ENCODE measurements at places on chromosomes 2 and 18.

GRCh38 chr2:236505648-236506047 lies 64.0 kb upstream of the ACKR3 start:
- DNase-seq: no peak

GRCh38 chr2:71792926-71793761 lies 339.8 kb downstream of the DYSF start:
- no peak for DNase-seq

GRCh38 chr18:5239447-5239846 lies 42.4 kb upstream of the AKAIN1 start:
- no peak for DNase-seq

- no peak for DNase-seq
Measured at GRCh38 chr18:6505498-6505875, 90.8 kb upstream of the L3MBTL4 start.

DNA sequence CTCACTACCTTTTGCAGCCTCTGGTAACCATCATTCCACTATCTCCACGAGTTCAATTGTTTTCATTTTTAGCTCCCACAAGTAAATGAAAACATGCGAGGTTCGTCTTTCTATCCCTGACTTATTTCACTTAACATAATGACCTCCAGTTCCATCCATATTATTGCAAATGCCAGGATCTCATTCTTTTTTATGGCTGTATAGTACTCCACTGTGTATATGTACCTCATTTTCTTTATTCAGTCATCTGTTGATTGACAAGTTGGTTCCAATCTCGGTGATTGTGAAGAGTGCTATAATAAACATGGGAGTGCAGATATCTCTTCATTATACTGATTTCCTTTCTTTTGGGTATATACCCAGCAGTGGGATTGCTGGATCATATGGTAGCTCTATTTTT lies 16.9 kb downstream of the IL1RN start:
- no peak for DNase-seq

DNA sequence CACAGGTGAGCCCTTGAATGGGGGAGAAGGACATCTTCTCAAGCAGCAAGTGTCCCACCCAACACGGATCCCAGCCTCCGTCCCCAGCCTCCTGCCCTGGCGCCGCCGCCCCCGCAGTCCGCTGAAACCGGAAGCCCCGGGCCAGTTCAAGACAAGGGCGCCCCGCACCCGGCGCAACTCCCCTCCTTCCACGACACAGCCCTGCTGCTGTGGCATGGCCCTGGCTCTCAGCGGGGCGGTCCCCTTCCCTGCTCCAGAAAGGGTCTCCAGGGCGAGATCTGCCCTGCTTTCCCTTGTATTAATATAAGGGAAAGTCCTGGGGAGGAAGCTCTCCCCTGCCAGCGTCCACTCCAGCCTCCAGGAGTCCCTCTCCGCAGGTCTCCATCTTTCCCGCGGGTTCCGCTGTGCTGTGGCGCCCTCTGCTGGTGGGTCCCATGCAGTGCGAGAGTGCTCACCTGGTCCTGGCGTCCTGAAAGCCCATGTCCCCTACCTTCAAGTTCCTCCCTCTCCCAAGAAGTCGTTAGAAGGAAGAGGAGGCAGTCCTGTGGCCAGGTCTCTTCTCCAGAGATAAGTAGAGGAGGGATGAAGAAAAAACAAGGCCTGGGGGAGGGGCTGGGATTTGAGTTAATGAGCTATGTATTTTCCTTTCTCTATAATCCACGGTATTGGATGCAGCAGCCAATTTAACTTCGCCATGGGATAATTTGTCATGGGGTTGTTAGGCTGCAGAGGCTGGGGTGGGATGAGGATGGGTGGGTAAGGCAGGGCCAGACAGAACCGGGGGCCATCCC lies 176.0 kb downstream of the SMAD2 start:
- DNase-seq: peak; percentile 61

DNA sequence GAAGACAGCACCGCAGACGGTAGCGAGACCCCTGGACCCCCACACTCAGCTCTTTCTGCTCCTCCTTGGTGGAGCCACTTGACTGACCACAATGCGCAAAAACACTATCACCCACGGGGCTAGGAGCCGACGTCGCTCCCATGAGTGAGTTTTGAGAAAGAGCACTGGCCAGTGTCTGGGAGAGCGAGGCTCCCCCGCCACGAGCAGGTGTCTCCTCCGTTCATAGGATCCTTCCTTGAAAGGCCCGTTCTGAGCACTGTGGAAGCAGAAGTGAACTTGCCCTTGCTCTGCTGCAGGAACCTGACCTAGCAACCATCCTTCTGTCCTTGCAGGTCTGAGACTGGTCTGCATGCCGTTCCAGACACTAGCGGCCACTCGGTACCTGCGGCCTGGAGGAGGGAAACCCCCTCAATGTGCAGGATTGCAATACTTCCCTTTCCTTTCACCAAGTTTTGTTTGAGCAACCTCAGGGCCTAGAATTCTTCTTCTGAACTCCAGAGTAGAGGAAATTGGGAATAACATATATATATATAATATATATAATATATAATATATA lies 12.9 kb upstream of the ZNF516 start:
- DNase-seq: no peak

DNA sequence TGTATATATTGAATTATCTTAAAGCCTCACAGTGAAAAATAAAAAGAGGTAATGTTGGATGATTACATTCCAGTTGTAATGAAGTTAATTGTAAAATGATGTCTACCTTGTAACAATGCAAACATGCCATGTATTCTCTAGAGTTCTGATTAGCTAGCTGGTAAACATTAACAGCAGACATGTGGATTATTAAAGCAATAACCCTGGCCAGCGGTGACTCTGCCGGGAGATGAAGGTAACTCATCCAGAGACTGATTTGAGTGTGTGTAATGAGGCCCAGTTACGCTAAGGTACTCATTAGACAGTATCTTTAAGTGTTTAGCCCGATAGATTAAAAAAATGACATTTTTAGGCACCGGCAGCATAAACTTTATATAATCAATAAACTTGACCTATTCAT lies 79.6 kb upstream of the REV1 start:
- DNase-seq: no peak

- DNase-seq: peak; percentile 42
Measured at GRCh38 chr2:197079832-197080555, 153.5 kb upstream of the PGAP1 start.

- DNase-seq: no peak
Measured at GRCh38 chr2:37375741-37376288, 31.4 kb downstream of the QPCT start.

- DNase-seq: no peak
Measured at GRCh38 chr2:199819746-199820145, 31.2 kb downstream of the FTCDNL1 start.

GRCh38 chr2:178419123-178419522 lies 31.9 kb downstream of the PRKRA start:
- peak; percentile 9 for DNase-seq

DNA sequence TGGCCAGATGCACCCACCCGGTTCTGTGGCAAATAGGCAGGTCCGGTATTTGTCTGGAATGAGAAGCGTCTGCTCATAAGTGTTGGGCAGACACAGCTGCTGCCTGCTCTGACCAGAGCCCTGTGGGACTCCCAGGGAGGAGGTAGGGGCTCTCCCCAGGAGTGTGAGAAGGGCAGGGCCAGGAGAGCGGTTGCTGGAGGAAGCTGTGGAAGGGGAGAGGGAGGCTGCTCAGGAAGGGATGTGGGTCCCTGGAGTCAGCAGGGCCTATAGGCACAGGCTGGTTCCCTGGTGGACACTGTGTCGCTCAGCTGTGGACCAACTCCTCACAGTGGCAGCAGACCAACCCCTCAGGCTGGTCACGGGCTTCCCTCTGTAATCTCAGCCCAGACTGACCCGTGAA lies 109.2 kb downstream of the DYSF start:
- DNase-seq: no peak

DNA sequence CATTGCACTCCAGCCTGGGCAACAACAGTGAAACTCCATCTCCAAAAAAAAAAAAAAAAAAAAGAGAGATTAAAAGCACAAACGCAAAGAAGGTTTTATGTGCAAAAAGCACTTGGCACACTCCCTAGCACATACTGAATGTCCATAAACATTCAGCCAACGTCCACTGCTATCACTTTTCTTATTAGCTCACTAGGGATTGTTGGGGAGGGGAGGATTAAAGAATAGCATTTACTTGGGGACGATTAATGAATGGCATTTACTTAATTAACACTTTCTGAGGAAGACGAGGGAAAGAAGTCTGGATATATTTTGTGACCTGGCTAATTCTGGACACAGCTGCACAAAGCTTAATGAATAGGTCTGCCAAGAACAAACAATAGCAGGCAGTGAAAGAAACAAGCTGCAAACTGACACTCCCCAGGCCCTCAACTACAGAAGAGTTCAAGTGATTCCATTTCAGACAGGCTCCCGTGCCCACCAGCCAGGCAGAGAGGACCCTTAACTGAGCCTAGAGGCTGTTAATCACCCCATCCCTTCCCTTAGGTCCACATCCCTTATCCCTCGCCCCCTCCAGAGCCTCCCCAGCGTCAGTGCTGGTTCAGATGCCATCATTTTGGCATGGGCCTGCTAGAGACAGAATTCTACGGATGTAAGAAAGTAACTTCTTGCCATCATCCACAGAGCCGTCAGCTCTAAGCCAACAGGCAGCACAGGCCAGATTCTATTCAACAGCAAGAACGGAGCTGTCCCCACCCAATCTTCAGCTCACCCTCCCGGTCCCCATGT lies 7.4 kb downstream of the CYB5A start:
- DNase-seq: no peak

DNA sequence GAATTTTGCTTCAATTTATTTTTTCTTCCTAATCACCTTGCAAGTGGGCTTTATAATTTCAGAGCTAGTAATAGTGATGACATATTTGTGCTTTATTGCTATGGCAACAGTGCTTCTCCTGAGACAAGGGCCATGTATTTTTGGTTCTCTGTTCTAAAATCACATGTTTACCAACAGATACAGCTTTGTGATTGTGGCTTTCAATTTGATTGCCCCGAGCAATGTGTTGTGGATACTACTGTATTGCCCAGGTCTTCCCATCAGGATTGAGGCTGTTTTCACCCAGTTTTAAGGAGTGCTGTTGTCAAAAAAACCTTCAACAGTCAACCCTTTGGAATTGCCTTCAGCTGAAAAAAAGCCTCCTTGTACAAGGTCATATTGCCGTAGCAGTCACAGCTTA lies 841.4 kb upstream of the VRK2 start:
- DNase-seq: no peak

- DNase-seq: no peak
Measured at GRCh38 chr18:11823545-11823944, 27.7 kb upstream of the CHMP1B start.

DNA sequence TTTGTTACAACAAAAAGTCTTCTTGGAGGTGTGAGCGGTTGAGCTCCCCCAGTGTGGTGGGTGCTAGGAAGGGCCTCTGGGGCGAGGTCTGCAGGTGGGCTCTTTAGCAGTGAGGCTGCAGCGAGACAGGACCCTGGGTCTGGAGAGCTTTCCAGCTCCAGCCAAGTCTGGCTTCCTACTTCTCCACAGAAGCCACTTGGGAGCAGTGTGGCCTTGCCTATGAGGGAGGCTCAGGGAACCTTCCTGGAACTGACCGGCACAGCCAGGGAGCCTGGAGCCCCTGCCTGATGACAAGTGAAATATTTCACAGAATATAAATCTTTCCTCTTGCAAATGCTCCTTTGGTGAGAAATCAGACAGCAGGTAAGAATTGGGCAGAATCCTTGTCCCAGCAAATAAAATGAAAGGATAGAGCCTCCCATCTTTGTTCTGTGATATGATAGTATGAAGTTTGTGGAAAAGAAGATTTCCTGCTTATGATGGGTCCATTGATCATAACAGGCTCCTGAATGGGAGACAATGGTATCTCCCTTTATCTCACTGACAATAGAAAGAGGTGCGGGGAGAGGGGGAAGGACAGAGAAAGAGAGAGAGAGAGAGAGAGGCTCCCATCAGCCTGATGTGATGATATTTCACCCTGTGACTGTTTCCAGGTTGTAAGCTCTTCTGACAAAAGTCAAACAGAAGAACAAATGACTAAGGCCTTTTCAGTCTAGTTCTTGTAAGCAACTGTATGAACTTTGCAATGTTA lies 289.8 kb upstream of the SPRED2 start:
- DNase-seq: no peak

DNA sequence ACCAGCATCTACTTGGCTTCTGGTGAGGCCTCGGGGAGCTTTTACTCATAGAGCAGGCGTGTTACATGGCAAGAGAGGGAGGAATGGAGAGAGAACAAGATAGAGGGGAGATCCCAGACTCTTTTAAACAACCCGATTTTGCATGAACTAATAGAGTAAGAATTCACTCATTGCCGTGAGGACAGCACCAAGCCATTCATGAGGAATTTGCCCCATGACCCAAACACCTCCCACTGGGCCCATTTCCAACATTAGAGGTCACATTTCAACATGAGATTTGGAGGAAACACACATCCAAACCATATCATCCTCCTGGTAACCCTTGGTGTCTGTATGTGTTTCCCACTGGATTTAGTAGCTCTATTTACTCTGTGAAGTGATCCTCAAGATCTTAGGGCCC lies 249.9 kb upstream of the SP5 start:
- DNase-seq: no peak

DNA sequence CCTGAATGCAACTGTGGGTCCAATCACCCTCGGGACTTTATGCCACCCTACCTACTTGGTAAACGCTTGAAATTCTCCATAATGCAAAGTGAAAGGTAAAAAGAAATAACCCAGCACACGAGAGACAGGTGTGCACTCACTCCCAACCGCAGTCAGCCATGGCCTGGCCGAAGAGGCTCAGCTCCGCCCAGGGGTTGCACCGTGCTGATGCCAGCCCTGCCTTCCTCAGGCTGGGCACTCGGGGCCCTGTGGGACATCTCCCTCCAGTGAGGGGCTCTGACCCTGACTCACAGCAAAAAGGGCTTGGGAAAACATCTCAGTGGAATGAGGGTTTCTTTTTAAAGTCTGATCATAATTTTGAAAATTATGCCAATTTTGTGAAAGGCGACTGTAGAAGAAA lies 13.3 kb downstream of the SLC66A2 start:
- DNase-seq: no peak

GRCh38 chr2:28779001-28779400 lies 27.4 kb downstream of the PPP1CB start:
- DNase-seq: no peak

DNA sequence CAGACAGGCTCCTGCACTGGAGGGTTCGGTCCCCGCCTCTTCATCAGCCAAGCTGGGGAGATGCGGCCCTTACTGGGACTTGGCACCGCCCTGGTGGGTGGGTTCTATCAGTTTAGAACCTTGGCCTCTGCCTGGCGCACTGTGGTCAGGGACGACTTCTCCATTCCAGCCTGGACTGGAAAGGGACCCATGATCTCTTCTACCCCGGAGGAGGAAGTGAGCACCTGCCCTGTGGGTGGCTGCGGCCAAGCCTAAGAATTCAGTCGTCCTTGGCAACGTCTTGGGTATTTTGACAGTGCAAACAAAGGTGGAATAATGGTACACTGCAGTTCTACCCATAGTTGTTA lies 106.9 kb upstream of the CD302 start:
- DNase-seq: no peak

- DNase-seq: no peak
Measured at GRCh38 chr18:11149441-11150270, at the start of gene PIEZO2. TSS of gene PIEZO2 (minus strand) at chr18:11149569. CDS start at chr18:11148588, 981 bp downstream.
